ENCODE measurements at places on chromosomes 16 and 17.

DNA sequence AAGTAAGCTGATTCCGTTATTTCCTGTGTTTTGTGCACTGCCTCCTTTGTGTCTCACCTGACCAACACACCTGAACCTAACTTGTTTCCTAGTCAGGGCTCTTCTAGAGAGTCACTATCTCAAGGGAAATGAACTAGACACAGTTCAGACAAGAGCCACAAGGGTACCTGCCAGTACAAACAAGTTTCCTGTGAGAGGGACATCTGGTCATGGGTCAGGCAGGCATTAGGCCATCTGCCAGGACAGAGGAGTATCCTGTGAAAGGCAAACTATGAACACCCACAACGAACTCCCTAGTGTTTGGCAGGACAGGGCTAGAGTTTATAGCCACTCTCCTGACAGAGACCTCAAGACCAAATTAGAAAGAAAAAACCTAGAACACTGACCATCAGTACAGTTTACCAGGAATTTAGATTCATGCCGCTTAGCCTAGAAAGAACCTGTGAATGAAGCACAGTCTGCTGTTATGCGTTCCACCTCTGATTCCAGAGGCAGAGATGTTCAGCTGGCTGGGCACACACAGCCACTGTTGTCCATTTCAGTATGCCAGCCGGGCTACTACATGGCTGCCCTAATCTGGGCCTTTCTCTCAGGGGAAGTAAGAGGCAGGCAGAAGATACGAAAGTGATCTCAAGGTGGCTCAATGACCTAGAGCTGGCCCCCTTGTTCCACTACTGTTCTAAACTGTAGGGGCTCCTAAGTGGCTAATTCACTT, 20.7 kb upstream of the GLG1 start:
- DNase-seq: no peak

DNA sequence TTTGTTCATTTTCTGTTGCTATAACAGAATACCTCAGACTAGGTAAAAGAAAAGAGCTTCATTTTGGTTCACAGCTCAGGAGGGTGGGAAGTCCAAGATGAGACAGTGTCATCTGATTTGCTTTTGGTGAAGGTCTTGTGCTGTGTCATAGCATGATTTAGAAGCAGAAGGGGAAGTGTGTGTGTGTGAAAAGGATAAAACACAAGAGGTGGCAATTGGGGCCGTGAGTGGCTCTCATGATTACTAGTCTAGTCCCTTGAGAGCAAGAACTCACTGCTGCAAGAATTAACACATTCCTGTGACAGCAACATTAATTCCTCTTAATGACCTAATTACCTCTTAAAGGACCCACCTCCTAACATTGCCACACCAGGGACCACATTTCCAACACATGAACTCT, 8.3 kb downstream of the SLC35G3 start:
- DNase-seq: no peak

DNA sequence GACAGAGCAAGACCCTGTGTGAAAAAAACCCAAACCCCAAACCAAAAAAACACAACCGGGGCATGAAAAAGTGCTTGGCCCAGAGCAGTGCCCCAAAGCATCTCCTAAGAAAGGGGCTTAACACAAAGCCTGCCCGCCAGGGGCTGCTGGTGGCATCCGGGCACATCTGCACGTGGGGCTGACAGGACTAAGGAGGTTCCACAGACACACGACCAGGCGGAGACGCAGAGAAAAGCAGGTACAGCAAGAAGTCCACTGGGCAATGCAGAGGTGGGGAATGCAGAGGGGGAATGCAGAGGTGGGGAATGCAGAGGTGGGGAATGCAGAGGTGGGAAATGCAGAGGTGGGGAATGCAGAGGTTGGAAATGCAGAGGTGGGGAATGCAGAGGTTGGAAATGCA, 109.2 kb downstream of the ZNF778 start:
- no peak for DNase-seq

DNA sequence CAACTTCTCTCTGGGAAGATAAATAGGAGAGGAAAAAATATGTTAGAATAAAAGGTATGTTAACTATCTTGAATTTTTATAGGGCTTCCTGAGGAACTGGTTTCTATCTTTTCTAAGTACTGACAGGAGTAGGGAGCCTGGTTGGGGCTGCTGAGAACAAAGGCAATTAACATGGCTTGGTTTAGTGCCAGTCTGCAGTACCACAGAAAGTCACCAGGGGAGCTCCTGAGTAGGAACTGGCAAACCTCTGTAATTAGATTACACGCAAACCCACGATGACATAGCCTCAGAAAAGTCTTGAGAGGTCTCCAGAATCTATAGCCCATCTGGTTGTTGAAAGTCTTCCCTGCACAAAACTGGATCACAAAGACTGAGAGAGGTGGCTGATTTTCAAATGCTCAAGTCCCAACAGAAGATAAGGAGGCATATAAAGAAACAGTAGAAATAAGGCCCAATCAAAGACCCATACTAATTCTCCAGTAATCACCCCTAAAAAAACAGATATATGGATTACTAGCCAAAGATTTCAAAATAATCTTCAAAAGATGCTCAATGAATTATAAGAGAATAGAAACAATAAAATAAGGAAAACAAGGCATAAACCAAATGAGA, 11.7 kb upstream of the CNTNAP4 start:
- peak; percentile 17 for DNase-seq

DNA sequence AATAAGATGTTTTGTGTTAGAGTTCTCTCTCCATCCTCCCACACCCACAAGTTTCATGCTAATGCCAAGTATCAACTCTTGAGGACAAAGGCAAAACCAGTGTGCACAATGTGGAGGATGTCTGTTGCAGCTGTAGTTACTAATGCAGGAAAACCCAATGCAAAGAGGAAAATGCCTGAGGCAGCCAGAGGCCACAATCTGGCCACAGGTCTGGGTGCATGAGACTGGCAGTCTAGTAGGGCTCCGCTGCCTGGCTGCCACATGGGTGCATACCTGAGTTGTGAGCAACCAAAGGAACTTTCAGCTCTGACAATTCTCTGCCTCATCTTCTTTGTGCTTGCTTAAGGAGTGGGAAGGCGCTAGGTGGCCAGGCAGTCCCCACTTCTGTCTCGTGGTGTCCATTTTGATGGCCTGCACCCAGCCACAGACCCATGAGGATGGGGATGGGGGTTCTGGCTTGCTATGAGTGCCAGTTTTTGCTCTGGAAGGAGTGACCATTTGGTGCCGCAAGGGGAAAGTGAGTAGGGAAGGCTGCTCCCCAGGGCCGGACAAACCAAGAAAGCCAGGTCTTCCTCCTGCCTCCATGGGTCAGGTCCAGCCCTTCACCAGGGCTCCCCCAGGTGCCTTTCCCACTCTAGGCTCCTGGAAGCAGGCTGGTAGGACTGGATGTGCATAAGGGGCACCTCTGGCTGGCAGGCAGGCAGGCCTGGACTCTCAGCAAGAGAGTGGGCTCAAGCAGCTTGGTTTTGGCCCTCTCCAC, 4.2 kb upstream of the GFOD2 start:
- DNase-seq: no peak

GRCh38 chr17:43405861-43406260, 7.1 kb downstream of the ARL4D start:
- DNase-seq: no peak

GRCh38 chr17:65169691-65170090, 32.5 kb downstream of the RGS9 start:
- no peak for DNase-seq

- DNase-seq: no peak
Measured at GRCh38 chr17:65885541-65886312, 306.2 kb downstream of the CEP112 start.

DNA sequence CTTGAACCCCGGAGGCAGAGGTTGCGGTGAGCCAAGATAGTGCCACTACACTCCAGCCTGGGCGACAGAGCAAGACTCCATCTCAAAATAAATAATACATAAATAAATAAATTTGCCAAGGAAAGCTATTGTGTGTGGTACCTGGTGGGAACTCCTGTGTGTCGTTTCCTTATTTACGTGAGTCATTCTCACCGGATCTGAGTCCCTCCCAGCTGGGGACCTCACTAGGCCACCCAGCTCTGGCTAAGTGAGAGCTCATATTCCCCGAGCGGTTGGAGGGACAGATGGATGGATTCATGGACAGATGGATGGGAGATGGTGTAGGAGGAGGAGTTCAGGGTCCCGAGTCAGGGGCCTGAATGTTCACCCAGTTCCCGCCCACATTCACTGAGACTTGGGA, 22.9 kb upstream of the C1QL1 start:
- no peak for DNase-seq
